NCI-H187 (cell line): ENCODE measurements at places on chromosomes 4 and X.

- DNase-seq, result no peak
Observed at GRCh38 chrX:148691456-148691855, 191.0 kb downstream of the AFF2 start.

GRCh38 chr4:153683763-153684181 is 308 bp upstream of the TLR2 start:
- DNase-seq, result no peak

DNA sequence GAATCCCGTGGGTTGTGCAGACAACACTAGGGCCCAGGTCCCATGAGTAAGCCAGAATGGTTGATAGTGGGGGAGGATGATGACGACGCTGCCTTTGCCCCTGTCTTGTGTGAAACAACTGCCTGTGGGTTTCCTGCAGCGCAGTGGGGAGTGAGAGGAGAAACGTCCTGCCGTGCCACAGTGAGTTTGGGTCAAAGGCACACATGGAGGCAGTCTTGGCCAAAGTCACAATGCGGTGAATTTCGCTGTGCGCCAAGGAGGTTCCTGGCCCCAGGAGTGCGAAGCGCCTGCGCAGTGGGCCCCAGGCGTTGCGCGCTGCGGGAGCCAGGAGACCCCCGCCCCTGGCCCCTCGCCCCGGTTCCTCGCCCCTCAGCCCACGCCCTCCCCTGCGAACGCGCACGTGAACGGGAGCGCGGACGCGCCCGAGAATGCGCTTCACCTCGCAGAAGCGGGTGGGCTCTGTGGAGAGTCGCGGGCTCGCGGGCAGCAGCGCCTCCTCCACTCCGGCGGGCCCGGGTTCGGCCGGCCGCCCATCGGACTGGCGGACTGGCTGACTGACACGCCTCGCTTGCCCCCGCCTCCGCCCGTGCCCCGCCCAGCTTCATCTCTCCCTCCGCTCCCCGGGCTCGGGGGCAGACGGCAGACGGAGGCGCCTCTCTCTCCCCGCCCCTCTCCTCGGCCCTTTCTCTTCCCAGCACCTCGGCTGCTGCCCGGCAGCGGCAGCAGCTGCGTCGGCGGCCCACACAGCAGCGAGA is at the start of gene NUDT10:
Gene NUDT10, plus strand, starts transcription at position 635 of the 755 bp plus-strand sequence. CDS start 144 bp downstream, outside the sequence.
- DNase-seq, result no peak

DNA sequence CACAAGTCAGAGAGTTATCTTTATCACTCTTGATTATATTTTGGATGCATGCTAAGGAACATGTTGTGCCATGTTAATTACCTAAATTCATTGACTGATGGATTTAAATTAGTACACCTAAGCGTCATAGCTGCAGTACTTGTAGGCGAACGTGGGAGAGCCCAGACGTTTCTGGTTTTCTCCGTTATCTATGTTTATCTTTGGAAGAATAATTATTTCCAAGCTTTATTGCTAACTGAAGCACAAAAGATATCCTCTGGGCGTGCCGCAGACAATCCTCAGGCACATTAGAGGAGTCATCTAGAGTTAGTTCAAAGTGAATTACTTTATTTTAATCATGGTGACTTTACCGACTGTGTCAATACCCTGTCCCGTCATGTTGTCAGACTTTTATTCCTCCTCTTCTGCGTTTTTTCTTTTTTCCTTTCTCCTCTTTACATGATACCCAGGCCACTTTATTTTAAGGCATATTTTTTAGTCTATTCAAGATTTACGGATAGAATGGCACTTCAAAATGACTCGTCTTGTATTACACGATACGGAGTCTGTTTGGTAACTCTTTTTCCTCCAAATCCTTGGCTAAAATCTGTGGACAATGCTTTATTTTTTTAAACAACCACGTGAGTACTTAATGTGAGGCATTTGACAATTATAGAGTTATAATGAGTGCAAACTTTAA is 632.0 kb upstream of the TENM3 start:
- DNase-seq, result no peak

DNA sequence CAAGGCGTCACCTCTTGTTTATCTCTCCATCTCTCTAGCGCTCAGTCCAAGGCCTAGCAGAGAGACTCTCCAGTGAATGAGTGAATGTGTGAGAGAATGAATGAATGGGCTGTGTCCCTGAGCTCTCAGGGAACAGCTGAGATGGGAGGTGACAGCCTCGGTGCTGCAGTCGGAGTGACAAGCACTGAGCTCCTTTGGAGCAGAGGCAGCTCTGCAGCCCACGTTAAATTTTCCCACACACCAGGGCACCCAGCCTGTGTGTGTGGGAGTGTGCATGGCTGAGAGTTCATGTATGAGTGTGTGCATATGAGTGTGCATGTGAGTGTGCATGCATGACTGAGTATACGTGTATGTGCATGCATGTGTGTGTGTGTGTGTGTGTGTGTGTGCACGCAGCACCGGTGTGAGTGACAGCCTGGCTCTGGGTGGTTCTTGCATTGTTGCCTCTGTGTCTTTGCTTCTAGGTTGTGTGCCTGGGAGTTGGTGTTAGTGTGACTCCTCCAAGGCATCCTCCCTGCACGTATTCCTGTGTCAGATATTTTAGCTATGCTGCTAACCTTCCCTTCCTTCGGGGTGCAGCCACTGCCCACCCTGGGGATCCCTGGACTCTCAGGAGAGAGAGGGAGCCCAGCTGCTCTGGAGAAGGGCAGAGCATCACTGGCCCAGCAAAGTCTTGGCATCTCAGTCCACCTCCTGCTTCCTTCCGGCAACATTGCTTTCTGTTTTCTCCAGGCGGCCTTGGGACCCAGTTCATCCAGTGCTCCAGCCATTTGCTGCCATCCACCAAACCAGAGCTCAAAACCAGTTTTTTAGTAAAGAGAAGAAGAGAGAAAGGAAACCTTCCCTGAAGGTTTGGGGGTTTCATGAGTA is 98.6 kb downstream of the PPP2R2C start:
- DNase-seq, result no peak

- DNase-seq, result no peak
Observed at GRCh38 chr4:159410076-159410777, 307.3 kb downstream of the RAPGEF2 start.

- no peak for DNase-seq
Observed at GRCh38 chr4:64157397-64157796, 251.9 kb downstream of the TECRL start.

DNA sequence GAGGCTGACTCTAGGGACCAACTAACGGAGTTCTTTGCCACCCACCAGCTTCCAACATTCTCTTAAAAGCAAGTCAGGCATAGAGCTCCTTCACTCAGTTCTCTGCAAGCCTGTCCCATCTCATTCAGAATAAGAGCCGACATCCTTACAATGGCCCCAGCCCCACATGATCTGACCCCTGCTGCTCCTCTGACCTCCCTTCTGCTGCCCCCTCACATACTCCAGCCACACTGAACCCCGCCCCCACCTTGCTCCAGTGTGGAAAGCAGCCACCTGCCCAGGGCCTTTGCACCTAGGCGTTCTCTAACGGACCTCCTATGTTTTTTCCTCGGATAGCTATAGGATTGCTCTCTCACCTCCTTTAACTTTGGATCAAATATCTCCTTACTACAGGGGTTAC is 143.2 kb upstream of the ETNPPL start:
- no peak for DNase-seq

- no peak for DNase-seq
Observed at GRCh38 chrX:10071451-10072144, 85.2 kb upstream of the CLCN4 start.

DNA sequence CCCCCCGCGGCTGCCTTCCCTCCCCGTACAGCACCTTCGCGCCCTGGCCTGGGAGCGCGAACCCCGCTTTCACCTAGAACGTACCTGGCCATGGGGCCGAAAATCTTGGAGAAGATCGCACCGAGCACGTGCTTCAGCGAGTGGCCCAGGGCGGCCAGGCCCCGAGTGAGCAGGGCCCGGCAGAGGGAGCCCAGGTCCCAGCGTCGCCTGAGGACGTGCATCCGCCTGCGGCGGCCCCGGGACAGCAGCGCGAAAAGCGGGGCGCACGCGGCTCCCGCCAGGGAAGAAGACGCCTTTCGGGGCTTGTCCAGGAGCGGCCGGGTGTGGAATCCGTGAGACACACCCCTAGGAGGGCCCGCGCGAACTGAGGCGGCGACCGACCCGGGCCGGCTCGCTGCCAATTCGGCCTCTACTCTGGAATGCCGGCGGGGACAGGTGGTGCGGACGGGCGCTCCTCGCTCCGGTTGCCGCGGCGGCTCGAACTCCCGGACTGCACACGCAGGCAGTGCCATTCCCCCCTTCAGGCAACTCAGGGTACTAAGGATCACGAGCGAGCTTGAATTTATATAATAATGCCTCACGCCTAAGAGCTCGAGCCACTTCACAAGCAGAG is at the start of gene HS6ST2:
Gene HS6ST2, minus strand, starts transcription at position 539 of the 613 bp plus-strand sequence.
- no peak for DNase-seq

GRCh38 chr4:108135549-108136209 is 33.1 kb downstream of the LEF1 start:
- DNase-seq, result peak; percentile 47

DNA sequence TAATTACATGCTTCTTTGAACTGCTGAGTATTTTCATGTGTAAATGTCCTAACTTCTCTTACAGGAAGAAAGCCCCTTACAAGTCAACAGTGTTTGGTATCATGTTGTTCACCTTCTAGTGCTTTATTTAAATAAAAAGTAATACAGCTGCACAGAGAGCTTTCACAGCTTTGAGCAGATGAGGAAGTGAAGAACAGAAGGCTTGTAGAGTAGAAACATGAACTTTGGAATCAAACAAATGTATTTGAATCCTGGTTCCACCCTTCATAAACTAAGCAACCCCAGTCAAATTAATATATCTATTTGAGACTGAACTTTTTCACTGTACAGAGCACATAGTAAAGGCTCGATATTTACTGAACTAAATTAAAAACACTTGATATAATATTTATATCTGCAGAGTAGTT is 120.5 kb downstream of the CAMK2D start:
- DNase-seq, result no peak

DNA sequence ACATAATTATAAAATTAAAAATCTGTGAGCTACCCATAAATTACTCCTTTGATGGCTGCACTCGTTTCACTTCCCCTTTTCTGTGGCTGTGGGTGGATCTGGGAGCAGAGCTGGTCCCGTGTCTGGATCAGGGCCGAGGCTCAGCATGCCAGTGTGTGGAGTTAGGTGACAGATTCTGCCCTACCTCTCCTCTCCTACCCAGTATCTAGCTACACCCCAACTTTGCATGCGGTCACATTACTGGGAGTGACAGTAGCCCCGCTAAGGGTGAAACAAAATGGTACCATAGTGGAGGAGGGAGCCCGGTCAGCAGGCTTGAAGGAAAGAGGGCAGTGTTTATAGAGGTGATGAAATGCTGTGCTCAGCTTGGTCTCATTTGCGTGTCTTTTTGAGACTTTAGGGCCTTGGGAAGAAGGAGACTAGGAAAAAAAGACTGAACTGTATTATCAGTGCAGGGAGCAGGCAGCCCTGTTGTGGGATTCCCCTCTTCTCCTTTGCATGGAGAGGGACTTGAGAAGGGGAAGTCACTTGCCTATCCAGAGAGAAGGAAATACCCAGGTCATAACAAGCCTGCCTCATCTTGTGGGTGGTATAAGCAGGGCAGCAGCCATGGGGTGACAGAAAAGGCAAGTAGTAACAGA is 48.4 kb downstream of the ARHGAP10 start:
- DNase-seq, result no peak

DNA sequence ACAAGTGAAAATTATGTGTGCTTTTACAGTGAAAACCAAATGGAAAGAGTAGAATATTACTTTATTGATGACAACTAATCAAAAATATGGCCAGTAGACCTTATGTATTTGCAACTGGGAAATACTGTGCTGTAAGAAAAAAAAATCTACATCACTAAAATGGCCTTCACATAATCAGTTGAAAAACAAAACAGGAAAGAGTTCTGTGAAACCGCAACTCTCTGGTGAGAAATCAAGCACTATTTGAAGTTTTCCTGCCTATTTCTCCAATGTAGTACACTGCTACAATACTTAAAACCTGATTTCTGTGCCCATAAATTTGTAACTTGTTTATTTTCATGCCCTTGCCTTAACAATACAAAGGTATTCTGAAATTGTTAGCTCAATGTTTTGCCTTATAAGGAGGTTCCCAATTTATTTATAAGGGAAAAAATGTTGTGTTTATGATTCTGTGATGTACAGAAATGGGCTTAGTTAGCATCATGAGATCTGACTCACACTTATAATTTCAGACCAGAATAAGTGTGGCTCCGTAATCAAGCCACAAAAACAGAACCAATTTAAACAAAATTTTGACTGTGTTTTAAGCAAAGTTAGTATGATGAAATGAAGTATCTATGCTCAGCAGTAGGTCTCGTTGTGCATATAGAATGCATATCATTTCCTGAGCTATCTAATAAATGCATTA is 147.1 kb downstream of the FAT4 start:
- DNase-seq, result no peak

- no peak for DNase-seq
Observed at GRCh38 chrX:134369576-134369975, 90.4 kb upstream of the HPRT1 start.

- DNase-seq, result no peak
Observed at GRCh38 chrX:153342762-153343558, 9.0 kb downstream of the ZNF275 start.

DNA sequence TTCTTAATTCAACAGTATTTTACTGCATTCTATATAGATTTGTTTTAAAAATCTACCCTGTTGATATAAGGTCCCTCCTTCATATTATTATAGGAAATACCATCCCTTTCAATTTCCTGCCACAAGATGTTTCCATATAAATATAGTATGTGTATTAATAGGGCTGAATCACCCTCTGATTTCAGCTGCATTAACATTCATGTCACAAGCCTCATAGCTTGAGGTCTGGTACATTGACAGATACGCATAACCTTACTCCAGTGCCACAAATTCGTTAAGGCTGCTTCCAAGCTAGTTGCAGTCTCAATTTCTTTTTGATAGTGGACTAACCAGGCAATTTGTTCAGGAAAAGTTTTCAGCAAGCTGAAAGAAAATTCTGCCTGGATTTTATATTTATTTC is 128.4 kb downstream of the KLHL34 start:
- no peak for DNase-seq

GRCh38 chr4:7462509-7462971 is 27.8 kb upstream of the PSAPL1 start:
- DNase-seq, result no peak

DNA sequence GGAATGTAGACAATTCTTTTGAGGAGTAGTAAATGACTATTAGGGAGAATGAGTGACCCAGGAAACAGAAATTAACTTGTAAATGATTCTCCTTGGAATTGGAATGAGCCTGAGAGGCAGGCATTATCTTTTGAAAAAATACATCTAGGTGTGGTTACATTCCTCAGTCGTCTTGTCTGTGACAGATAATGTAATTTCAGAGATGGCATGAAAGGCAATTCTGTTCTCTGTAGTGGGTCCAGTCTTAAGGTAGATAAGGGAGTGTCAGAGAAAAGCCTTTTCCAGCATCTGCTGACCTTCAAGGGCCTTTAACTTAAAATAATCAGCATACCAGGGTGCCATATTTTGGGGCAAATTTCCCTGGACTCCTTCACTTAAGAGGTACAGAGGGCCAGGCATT is 35.1 kb downstream of the HERC6 start:
- no peak for DNase-seq

DNA sequence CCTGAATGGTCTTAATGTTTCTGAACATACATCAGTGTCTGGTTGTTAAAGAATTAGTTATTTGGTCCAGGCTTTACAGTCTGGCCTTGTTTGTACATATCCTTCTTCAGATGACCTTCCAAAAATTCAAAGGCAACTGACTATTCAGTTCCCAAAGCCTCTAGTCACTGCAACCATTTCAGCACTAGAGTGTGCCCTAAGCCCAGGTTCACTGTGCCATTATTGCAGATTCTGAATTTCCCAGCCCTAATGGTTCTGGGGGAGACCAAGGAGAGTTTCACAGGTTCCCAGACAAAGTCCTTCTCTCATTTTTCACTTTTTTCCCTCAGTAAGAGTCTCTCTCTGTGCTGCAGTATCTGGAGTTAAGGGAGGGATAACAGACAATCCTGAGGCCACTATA is 235.8 kb downstream of the TRAM1L1 start:
- DNase-seq, result no peak
